CD4-positive, alpha-beta T cell treated with Interleukin-4 for 4 hours (primary cell): ENCODE measurements at places on chromosomes 5 and 9.

DNA sequence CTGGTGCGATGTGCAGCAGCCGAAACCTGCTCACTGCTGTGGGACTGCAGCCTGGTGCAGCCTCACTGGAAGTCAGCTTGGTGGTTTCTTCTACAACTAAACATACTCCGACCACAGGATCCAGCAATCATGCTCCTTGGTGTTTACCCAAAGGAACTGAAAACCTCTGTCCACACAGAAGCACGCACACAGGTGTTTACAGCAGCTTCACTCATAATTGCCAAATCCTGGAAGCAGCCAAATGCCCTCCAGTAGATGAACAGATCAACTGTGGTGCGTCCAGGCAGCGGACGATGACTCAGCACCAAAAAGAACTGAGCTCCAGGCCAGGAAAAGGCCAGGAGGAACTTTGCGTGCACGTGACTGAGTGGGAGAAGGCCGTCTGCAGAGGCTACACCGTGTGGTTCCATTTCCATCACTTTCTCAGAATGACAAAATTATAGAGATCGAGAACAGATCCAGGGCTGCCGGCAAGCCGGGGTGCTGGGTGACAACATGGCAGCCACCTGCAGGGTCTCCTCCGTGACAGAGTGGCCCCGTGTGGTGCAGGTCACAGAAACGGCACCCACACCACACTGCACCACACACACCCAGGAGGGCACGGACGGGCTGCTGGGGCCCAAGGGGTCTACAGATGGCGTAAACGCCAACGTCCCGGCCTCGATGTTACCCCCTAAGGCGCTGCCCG, 23.1 kb upstream of the NSMF start:
- DNase-seq: no peak

- no peak for DNase-seq
These were observed 933 bp upstream of the TGFBR1 start for GRCh38 chr9:99103901-99104458.

GRCh38 chr5:6792911-6793471, 79.8 kb downstream of the TENT4A start:
- DNase-seq: no peak

GRCh38 chr9:37639841-37640240, 10.9 kb upstream of the FRMPD1 start:
- DNase-seq: no peak

GRCh38 chr9:34370970-34371880, 5.5 kb downstream of the MYORG start:
- peak; percentile 8 for DNase-seq

- DNase-seq: no peak
These were observed 589.5 kb downstream of the GABRG2 start for GRCh38 chr5:162657076-162657475.

DNA sequence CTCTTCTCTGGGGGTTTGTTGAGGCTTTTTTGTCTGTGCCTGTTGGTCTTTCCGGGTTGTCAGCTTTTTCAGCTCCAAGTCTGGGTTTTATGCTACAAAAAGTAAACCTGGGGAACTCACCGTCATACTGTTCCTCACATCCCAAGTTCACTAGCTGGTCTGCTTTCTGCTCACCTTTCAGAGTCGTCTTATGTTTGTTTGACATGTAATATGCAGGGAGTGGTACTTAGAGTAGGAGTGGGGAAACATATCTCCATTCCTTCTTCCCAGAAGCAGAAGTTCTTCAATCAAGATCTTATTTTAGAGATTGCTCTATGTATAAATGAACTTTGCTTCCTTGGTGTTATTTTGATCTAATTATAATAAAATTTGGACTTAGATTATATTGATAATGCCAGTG, 41.7 kb upstream of the DHFR start:
- DNase-seq: no peak

- peak; percentile 39 for DNase-seq
These were observed 18.7 kb upstream of the NRARP start for GRCh38 chr9:137320555-137321384.

DNA sequence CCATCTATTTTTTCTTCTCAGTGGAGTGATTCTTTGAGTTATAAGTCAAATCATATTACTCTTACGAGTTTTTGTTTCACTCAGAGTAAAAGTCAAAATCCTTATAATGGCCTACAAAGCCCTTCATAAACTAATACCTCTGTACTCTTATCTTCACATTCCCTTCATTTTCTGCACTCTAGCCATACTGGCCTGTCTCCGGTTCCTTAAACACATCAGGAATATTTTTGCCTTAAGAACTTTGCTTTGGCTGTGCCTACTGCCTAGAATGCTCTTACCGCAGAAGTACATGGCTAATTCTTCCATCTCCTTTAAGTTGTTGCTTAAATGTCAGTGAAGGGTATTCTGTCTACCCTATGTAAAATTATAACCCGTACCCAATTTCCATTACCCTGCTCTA, 132.9 kb upstream of the GRHPR start:
- DNase-seq: no peak

DNA sequence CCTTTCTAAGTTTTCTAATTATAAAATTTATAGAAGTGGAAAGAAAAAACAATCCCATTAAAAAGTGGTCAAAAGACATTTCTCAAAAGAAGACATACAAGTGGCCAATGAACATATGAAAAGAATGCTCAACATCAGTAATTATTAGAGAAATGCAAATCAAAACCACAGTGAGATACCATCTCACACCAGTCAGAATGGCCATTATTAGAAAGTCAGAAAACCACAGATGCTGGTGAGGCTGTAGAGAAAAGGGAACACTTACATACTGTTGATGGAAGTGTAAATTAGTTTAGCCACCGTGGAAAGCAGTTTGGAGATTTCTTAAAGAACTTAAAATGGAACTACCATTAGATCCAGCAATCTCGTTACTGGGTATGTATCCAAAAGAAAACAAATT, 23.7 kb upstream of the PLPP1 start:
- no peak for DNase-seq

GRCh38 chr9:102049586-102050246, 311.3 kb upstream of the GRIN3A start:
- DNase-seq: no peak

- no peak for DNase-seq
These were observed 133.8 kb downstream of the PDE4D start for GRCh38 chr5:59759600-59760351.

- no peak for DNase-seq
These were observed 25.1 kb upstream of the UBE2QL1 start for GRCh38 chr5:6423327-6424109.

DNA sequence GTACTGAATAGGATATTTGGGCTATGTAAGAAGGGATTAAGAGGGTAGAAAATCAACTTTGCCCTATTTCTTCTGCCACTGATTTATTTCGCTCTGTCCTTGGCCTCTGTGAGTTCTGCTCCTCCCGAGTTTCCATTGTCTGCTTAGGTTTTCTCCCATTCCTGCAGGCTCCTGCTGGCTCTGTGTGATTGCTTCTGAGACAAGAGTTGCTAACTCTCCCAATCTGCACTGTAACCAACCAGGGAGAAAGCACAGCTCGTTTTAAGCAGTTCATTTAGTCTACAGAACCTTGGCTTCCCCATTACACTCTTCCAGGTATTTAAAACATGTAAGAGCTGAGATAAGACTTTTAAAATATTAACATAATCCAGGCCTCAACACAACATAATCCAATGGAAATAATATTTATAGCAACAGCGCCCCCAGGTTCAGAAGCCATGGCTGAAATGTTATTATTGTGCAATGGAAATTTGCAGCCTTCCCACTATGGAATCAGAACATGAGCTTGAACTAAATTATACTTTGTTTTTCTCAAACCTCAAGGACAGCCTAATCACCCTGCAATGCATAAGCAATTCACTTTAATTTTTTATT, 203.5 kb downstream of the ERCC6L2 start:
- DNase-seq: no peak

DNA sequence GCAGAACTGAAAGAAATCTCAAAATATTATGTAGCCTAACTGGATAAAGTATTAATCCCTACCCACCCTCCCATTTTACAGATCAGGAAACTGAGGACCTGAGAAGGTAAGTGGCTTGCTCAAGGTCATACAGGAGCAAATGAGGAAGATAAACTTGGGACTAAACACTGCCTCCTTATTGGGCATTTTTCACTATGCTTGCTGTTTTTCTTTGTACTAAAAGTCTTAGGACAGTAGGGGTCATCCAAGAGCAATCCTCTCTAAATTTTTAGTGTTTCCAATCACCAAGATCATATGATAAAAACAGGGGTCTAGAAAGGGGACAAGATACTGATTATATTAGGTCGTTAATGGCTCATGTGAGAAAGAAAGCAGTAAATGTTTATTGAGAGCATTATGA, 80.8 kb downstream of the RORB start:
- no peak for DNase-seq

- DNase-seq: no peak
These were observed 106.6 kb downstream of the SIL1 start for GRCh38 chr5:139091439-139092156.

- no peak for DNase-seq
These were observed 190.1 kb downstream of the ESM1 start for GRCh38 chr5:54795284-54795683.

- no peak for DNase-seq
These were observed 80.8 kb downstream of the SNCAIP start for GRCh38 chr5:122392824-122393223.

DNA sequence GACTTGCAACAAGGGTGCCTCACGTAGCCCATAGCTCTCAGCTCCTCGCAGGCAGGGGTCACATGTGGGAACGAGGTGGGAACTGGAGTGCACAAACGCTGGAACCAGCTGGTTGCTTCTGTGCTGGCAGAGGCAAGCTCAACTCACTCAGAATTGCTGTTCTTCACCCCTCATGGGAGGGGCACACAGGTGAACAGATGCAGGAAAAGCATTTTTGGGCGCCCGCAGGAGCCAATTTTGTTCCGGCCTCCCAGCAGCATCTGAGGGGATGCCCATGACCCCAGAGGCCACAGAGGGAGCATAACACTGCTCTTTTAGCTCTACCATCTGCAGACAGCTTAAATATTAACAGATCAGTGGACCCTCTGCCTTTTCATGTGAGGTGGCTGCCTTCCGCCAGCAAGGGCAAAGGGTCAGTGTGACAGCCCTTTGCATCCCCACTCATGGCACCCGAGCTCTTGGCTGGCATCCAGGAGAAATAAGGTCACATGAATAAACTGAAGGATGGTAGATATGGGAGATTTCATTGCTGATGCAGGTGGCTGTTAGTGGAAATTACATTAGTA, 196.2 kb downstream of the SLCO4C1 start:
- no peak for DNase-seq

GRCh38 chr9:36808251-36808650, 225.8 kb downstream of the PAX5 start:
- DNase-seq: no peak

DNA sequence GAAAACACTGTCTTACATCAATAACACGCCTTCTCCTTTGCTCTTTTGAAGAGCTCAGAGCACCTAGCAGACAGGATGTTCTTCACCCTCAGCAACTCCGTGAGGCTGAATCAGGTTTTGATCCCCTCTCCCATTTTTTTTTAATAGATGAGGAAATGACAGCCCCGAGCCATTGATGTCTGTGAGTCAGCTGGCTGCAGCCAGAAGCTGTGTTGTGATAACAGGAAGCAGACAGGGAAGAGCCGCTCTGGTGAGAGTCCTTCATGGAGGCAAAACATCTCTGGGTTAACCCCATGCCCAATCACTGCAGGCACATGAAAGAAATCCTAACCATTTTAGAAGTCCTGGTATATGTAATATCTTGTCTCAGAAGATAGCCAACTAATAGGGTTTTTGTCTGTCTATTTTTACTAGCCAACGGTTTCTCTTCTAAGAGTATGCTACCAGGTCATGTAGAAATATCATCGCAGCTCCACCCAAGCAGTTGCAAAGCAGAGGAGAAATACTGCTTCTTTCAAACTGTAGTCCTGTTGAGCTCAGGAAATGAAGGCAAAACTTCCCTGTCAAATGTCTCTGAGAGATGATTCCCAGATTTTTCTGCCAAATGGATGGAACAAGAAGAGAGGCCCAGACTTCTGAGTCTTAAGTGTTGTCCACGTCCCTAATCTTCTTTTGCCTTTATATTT, 568.9 kb downstream of the CCDC171 start:
- DNase-seq: no peak
